ENCODE measurements at places on chromosomes 12 and 14.

GRCh38 chr12:50149311-50149710, 17.9 kb downstream of the CERS5 start:
- DNase-seq, result peak; percentile 21

GRCh38 chr12:3672113-3672509, 80.8 kb downstream of the CRACR2A start:
- no peak for DNase-seq

GRCh38 chr14:59869381-59870255, 958 bp downstream of the RTN1 start:
- no peak for DNase-seq

DNA sequence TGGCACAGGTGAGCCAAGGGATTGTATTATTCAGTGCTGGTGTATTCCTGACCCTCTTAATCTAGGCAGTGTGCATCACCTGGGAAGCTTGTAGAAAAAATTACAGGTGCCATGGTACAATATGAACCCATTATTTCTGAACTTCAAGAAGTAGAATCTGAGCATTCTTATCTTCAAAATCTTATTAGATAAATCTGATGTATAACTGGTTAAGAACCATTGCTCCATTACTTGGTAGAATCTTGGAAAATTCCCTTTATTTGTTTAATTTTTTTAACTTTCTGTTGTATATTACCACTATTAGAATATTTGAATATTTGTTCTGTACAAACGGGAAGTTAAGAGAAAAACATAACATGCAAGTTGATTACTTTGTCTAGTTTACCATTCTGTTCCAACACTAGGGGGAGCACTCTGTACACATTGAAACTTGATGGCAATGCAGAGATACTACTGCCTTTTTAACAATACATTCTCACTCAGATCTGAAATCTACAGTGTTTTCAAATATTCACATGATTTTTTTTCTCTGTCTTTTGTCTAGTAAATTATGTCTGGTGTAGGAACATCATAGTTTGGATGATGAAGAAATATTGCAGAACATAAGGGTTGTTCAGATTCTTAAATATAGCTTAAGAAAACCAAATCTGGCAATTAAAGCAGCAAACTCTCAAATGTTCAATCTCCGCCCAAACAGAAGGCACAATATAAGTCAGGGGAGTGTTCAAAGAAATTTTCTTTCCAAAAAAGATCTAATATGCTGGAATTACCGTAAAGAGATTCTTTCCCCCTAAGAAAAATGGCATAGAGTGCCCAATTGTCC, 196.6 kb downstream of the PCNX1 start:
- no peak for DNase-seq

DNA sequence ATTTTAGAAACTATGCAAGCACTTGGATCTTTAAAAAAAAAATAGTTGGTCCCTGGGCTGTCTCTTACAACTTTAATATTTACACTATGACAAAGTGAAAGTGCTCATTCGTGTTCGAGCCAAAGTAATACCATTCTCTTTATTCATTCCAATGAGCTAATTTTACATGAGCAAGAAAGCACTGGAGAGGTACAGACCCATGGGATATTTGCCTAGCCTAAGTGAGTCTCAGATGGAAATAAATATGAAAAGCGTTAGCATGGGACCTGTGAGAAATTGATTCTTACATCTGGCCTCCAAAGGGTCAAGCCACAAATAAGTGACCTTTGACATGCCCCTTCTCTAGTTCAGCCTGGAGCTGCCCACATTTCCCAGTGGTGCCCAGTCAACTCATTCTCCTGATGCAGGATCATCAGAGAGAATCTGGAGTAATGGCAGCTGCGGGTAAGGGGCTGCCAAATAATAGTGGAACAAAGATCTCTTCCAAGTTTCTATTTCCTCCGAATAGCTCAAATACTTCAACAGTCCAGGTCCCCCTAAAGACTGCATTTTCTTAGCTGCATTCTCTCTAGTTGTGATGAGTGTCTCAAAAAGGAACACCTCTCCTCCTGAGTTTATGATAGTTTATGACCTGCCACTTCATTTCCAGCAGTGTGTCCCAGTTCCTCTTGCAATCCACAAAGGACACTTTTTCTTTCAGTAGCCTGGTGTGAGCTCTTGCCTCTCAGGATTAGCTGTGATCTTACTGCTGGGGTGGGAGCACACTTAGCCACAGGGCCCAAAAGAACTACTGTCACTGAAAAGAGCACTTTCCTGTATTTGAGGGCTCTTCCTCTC, 208.2 kb downstream of the DAD1 start:
- no peak for DNase-seq

DNA sequence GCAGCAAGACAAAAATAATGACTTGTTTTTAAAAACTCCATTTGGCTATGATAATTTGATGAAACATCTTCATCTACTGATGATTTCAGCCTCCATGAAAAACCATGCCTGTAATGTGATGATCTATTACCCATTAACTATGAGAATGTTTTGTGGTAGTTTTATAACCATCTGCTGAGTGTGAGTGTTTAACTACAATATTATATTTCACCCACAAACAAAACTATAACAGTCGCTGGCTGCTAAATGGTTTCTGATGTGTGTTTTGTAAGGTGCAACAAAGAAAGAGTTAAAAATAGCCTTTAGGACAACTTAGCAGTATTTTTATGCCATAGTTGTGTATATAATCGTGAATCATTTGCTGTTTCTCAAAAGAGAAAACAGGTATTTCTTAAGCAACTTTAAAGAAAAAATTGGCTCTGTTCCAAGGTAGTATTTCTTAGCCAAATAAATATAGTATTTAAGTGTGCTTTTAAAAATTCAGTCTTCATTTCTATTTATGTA, 4.9 kb downstream of the PTHLH start:
- no peak for DNase-seq

DNA sequence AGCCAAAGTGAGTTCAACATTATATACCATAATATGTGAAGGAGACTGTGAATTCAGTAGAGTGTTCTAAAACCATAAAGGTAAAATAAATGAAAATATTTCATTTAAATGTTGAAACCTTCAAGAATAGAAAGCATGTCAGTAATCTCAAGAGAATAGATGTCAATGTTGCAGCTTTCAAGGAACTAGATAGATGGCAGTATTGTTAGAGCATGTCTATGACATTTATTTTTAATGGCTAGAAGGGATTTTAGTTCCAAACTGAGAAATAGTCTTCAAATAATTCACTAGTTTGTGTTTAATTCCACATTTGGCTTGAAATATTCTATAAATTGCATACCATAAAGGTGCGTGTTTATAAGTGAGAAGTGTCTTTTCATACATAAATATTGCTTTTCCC, 326.5 kb downstream of the FLRT2 start:
- DNase-seq, result no peak

- peak; percentile 20 for DNase-seq
Measured at GRCh38 chr12:12562016-12562483, 613 bp downstream of the DUSP16 start.

GRCh38 chr12:91786499-91787272, 359.0 kb downstream of the BTG1 start:
- no peak for DNase-seq

- no peak for DNase-seq
Measured at GRCh38 chr12:122051231-122051876, 27.2 kb upstream of the MLXIP start.

GRCh38 chr14:25041898-25042297, 8.0 kb downstream of the STXBP6 start:
- DNase-seq, result no peak

DNA sequence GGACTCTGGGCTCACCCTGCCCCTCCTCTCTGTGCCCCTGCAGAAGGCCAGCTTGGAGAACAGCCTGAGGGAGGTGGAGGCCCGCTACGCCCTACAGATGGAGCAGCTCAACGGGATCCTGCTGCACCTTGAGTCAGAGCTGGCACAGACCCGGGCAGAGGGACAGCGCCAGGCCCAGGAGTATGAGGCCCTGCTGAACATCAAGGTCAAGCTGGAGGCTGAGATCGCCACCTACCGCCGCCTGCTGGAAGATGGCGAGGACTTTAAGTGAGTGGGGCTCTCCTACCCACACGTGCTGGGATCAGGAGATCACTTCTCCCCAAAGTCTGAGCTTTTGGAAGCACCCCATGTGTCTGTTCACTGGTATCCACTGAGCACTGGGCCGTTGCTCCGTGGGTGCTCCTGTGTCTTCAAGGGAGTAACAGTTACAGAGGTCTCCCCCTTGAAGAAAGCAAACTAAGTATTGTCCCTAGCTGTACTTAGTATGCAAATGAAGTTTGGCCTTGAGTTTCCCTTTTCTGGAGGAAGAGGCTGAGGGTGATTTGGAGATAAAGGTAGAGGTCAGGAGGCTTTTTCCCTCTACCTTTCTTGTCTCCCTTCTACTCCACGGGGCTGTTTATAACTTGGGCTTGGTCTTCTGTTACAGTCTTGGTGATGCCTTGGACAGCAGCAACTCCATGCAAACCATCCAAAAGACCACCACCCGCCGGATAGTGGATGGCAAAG, 3.3 kb downstream of the KRT18 start:
- DNase-seq, result no peak

DNA sequence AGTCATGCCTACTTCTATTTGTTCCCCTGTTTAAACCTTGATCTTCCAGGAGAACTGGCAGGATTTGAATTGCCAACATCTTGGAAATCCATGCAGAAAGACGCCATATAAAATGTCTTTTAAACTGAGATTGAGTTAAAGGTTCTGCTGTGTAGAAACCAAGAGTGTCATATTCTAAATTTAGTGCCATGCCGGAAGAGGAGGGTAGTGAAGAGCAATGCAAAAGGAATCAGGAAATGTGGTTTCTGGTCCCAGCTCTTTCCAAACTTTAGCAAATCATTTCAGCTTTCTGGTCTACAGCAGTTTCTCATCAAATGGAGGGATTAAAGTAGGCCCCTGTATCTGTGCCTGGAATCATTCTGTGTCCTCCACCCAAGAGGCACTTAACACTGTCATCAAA, 85.7 kb downstream of the BTG1 start:
- DNase-seq, result no peak

DNA sequence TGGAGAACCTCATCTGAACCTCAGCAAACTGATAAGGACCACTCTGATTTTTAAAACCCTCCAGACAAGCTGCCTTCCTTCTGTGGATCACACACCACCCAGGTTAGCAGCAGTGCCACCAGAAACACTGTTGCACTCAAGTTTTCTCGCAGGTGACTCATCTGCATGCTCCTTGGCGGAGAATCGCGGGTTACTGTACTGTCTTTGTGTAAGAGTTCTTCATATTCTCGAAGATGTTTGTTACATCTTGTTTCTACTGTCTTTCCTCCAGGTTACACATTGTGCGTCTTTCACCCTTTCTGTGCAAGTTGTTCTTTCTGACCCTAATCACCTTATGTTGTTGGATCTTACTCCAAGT, 331.2 kb downstream of the CACNA1C start:
- no peak for DNase-seq

DNA sequence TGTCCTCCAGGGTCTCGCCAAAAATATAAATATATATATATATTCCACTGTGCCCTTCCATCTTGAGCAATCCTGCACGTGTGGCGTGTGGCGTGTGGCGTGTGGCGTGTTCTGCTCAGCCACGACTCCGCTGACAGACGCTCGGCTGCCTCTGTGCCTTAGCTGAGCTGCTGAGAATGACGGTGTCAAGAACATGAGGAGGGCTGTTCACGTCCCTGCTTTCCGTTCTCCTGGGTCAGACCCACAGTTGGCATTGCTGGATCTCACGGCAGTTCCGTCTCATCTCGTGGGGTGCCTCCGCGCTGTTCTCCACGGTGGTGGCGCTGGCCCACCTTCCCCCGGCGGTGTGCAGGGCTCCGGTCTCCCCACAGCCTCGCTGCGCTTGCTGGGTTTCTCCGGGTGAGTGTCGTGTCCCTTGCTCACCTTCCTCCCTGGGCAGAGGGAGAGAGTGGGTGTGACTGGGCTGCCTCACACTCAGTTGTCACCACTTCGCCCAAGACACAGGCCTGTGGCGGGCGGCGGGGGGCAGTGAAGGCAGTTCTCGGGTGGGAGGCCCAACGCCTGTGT, 9.4 kb downstream of the GPR132 start:
- no peak for DNase-seq

GRCh38 chr12:29291226-29291625, 89.7 kb downstream of the ERGIC2 start:
- no peak for DNase-seq

GRCh38 chr14:45270031-45270430, 17.0 kb upstream of the MIS18BP1 start:
- no peak for DNase-seq

GRCh38 chr12:10741845-10742244, 18.7 kb upstream of the YBX3 start:
- DNase-seq, result no peak
